Left lobe of liver (tissue), 2 donors: ENCODE measurements at places on chromosomes 13 and 19. TPM values are rescaled to one million over a fixed set of nuclear protein-coding genes. Genes with fewer than 3 reads are reported as not detected.

Gene SLC10A2
- total RNA-seq = not detected

Gene ZNF497
- total RNA-seq = 2.4 TPM

Gene IGFL3
- not detected for total RNA-seq

Gene ZNF835
- total RNA-seq = 0.58 TPM

Gene CPB2
- total RNA-seq = 607 TPM

Gene PCDH17
- total RNA-seq = 0.65 TPM

Gene ZIM2
- not detected for total RNA-seq

Gene CYP2A7
- 485 TPM for total RNA-seq

Gene TTC9B
- total RNA-seq = not detected

Gene TRPC4
- 0.10 TPM for total RNA-seq

Gene SLC1A6
- total RNA-seq = not detected

Gene COX7A1
- 3.9 TPM for total RNA-seq

Gene C1QTNF9B
- total RNA-seq = not detected

Gene ZNF738
- total RNA-seq = 0.38 TPM

Gene UBAC2
- 33.4 TPM for total RNA-seq

Gene CFD
- 6.1 TPM for total RNA-seq

Gene FSD1
- total RNA-seq = 1.3 TPM

Gene NECTIN2
- total RNA-seq = 70.4 TPM

Gene COMP
- not detected for total RNA-seq

Gene HSD17B14
- 15.7 TPM for total RNA-seq
